ENCODE measurements at places on chromosomes 5 and 9.

GRCh38 chr9:106560540-106560939 lies 302.4 kb upstream of the ZNF462 start:
- DNase-seq = no peak

DNA sequence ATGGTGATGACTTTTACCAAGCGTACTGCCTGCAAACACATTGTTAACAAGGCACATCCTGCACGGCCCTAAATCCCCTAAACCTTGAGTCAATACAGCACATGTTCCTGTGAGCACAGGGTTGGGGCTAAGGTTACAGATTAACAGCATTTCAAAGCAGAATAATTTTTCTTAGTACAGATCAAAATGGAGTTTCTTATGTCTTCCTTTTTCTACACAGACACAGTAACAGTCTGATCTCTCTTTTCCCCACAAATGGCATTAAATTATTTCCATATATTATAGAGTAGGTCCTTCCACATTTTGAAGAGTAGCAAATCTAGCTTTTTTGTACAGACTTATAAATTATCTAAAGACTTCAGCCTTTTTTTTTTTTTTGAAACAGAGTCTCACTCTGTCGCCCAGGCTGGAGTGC lies 1.6 kb upstream of the TMEM141 start:
- no peak for DNase-seq

- DNase-seq = no peak
Observed at GRCh38 chr5:392431-392988, 50.5 kb upstream of the EXOC3 start.

DNA sequence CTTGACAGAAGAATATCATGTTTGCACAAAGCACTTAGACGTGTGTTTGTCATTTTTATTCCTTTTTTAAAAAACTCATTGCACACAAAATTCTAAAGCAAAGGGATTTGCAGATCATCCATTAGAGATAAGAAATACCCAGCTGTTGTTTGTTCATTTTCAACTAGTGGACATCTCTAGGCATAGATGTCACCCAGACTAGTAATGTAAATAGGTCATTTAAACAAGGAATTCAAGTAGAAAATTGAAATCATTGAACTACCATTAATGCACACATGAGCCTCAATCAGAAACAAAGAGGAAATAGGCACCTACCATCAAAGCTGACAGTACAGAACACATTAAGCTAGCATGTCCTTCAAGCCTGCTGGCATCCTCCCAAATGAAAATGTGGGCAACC lies 107.3 kb downstream of the OR2K2 start:
- no peak for DNase-seq
